Calu3 (cell line): ENCODE measurements at places on chromosomes 7 and 10. TPM values are rescaled to one million over a fixed set of nuclear protein-coding genes. Genes with fewer than 3 reads are reported as not detected.

DNA sequence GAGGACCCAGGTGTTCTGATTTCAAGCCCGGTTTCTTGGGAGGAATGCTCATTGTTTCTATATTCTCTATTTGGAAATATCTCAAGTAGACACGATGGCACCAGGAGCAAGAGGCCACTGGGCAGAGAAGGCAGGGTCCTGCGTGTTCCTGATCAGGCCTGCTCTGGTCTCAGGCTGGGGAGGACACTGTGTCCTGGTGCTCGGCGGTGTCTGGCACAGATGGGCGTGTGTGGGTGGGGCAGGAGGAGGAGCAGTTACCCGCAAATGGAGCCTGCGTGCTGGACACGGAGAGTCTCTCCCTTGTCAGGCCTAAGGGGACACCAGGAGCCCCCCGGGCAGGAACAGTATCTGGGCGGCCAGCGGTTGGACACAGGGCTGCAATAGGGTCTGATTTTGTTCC lies 25.9 kb upstream of the GOLGA7B start:
- DNase-seq, result no peak

DNA sequence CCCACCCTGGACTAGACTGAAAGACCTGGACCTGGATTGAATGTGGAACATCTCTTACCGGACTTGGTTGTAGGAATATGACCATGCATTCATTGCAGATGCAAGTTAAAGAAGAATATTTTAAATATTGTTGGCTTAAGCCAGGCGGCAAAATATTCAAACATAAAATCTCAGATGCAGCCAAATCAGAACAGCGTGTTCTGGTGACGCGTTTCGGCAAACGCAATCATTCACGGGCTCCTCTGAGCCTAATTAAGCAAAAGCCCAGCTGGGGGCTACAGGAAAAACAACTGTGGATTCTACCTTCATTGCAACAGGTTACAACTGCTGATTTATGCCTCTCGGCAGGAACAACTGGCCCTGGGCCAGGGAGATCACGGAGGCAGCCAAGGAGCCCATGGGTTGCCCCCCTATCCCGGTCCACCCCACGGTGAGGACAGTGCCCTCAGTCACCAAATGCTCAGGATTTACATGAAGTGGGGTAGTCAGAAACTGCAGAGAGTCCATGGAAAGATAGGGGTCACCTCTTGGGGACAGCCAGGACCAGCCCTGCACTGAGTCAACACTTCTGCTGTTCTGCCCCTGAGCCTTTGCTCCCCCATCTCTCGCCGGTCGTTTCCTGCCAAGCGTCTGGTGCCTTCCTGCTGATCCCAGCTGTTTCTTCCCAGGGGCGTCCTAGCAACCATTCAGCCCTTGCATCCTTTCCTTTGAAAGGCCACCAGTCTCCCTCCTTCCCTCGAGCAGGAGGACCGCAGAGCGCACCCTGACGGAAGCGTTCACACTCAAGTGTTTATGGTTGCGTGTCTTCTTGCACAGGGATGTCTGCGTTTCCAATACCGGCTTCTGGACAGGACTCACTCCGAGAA lies 64.4 kb upstream of the SFMBT2 start:
- DNase-seq, result no peak

Gene PLAC9
- total RNA-seq, result not detected in 2 replicates

Gene DGKI
- total RNA-seq, result not detected in 2 replicates
